ENCODE measurements at places on chromosomes 7 and 10.

GRCh38 chr7:139648391-139648861, 124.9 kb downstream of the CLEC2L start:
- no peak for DNase-seq

GRCh38 chr7:65475040-65475726, 101.5 kb downstream of the ZNF92 start:
- no peak for DNase-seq

- DNase-seq = no peak
Observed at GRCh38 chr7:29854257-29854938, 48.1 kb downstream of the WIPF3 start.

DNA sequence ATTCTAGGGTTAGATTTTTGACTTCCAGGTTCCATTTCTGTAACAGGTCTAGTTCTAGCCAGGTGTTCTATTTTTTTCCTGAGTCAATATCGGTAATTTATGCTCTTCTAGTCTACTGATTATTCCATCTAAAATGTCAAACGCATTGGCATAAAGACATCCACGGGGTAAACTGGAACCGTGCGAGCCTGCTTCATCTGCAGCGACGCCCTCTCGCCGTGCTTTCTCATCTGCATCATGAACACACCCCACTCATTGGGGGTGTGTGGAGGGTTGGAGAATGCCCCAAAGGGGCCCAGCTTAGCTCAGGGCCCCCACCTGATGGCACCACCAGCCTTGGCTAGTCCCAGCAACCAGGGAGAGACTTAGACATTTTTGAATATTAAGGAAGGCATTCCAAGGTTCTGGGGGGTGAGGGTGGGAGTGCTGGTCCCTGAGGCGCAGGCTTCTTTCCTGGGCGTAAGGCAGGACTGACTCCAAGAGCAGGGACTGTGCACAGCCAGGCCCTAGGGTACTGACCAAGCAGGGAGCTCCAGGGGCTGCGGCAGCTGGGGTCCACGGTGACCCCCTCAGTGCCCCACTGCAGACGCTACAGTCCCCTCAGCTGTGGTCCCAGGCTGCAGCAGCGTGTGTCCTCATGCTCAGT, 12.9 kb upstream of the CRYGN start:
- DNase-seq = no peak

- DNase-seq = no peak
Observed at GRCh38 chr7:55573234-55573900, 1.1 kb upstream of the VOPP1 start.

Measured in stimulated activated naive CD8-positive, alpha-beta T cell treated with anti-CD3 and anti-CD28 coated beads, Interleukin-15, amount 100 ng/mL, for 72 hours (primary cell).